ENCODE measurements at places on chromosomes 16 and 17.
A peak's percentile ranks its signal among the peaks of the same experiment; 100 is the strongest.

GRCh38 chr16:12752159-12752558 is 51.5 kb downstream of the CPPED1 start:
- no peak for DNase-seq

GRCh38 chr16:78240459-78241222 is 141.2 kb downstream of the WWOX start:
- DNase-seq, result no peak

DNA sequence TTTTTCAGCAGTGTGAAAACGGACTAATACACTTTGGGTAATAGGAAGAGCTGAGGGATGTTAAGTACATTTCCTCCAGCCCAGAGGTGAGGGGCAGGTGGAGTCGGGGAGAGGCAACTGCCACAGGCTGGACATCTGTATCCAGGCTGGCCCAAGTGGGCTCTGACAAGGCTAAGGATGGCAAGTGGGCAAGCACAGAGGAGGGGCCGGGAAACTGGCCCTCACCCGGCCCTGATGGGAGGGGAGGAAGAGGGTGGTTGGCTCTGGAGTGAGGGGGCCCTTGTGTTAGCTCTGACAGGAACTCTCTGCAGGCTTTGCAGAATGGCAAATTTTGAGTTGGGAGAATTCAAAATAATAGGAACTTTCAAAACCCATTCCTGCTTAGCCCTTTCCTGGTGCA is 251.0 kb upstream of the TNRC6C start:
- no peak for DNase-seq

GRCh38 chr16:89476811-89477261 is 13.5 kb downstream of the ANKRD11 start:
- DNase-seq, result peak; percentile 67

GRCh38 chr16:78675951-78676792 is 576.7 kb downstream of the WWOX start:
- no peak for DNase-seq

DNA sequence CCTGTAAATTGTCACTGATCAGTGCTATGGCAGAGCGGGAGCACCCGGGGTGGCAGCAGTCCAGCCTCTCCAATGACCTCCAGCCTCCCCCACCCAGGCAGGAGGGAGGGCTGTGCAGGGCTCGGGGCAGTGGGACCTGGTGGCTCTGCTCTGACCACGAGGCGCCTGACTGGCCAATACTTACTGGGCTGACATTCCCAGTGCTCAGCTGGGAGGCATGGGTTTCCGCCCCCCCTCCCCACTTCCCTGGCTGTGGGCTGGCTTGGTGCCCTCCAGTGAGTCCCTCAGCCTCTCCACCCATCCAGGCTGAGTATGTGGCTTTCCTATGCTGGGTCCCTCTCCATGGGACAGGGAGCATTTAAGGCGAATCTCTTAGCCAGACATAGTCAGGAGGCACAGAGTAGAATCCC is 2.7 kb downstream of the SOCS3 start:
- DNase-seq, result no peak

- DNase-seq, result no peak
Measured at GRCh38 chr16:73094371-73094770, 46.4 kb upstream of the ZFHX3 start.

GRCh38 chr17:58330997-58331814 is 2.6 kb upstream of the TSPOAP1 start:
- no peak for DNase-seq

GRCh38 chr16:84790301-84790700 is 29.5 kb upstream of the CRISPLD2 start:
- no peak for DNase-seq

GRCh38 chr16:28478506-28479180 is 6.5 kb upstream of the NPIPB7 start:
- DNase-seq, result no peak

DNA sequence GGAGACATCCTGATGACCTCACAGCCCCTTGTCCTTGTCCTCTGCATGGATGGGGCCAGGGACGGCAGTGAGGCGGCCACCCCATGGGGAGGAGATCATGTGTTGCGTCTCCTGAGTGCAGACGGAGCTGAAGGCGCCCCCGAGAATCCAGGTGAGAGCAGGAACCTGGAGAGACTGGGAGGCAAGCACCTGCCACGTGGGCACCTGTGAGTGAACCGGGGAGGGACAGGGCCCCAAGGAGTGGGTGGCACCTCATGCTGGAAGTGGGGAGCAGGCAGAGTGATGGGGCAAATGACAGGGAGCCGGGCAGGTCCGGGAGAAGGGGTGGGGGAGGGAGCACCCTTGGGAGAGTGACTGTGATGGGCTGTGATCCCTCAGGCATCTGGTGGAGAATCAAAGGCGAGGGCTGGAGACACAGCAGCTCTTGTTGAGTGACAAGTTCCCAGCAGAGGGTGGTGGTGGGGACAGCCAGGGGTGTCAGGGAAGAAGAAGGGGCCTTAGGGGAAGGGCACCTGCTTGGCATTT is 174.3 kb upstream of the CHMP6 start:
- DNase-seq, result no peak

- peak; percentile 70 for DNase-seq
Measured at GRCh38 chr17:75996665-75997590, 3.7 kb upstream of the CDK3 start.

GRCh38 chr16:55849536-55849935 is 16.6 kb upstream of the CES1 start:
- DNase-seq, result no peak

DNA sequence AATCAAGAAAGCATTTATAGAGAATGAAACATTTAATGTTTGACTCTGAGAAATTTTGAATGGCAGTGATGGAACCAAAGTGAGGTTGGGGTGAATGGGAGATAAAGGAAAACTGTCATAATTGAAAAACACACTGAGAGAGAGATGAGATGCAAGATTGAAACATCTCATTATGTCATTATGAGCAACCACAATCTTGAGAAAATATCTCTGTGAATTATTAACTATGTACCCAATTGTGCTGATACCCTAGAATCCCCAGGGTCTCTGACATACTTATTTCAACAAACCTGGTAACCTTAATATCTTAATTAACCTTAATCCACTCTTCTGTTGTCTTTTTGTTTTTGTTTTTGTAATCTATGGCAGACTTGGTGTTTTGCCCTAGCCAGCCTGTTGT is 143.5 kb upstream of the HLF start:
- no peak for DNase-seq

- DNase-seq, result no peak
Measured at GRCh38 chr16:977081-977701, 4.4 kb upstream of the SOX8 start.

GRCh38 chr17:73757420-73757819 is 113.2 kb upstream of the SDK2 start:
- no peak for DNase-seq

GRCh38 chr17:28471531-28472342 is 1.7 kb upstream of the SLC13A2 start:
- no peak for DNase-seq

- DNase-seq, result no peak
Measured at GRCh38 chr17:4759776-4760236, 11.9 kb upstream of the TM4SF5 start.

DNA sequence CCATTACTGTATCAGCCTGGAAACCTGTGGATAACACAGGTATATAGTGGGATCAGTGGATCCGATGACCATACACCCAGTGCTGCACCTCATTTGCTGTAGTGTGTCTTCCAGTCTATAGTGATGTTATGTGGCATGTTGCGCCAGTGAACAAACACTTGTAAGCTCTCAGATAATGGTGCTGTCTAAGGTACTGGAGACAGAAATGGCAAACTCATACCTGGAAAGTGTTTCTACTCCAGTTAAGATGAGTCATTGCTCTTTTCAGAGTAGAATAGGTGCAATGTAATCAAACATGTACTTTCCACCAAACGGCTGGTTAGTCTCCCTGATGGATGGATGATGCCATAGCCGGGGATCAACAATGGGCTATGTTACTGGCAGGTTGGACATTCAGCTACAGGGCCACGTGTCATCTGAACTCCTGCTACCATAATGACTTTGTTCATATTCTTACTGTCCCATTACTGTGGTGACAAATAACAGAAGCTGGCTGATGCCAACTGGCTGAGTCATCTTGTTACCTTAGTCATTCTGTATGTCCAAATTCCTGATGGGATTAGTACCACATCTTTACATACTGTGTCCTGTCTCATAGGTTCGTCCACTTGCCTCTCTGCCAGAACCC is 6.3 kb downstream of the CCL11 start:
- DNase-seq, result no peak

DNA sequence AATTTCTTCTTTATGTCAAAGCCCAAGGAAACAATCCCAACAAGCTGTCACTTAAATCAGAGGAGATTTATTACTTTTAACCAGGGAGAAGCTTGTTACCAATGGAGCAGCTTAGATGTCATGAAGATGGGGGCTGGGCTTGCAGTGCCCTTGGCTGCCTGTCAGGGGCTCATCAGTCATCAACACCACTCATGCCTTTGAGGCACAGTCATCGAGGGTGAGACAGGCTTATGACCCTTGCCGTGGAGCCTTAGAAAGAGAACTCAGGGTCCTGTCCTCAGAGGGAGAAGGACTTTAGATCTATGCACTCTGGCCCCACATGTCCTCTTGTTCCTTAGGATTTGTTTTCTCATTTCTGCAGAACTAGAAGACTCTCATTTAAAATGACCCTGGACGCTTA is 318.3 kb downstream of the CBLN1 start:
- DNase-seq, result no peak

- no peak for DNase-seq
Measured at GRCh38 chr16:49362230-49362629, 11.4 kb upstream of the C16orf78 start.

GRCh38 chr17:82021900-82022309 is 773 bp downstream of the CENPX start:
- DNase-seq, result no peak

DNA sequence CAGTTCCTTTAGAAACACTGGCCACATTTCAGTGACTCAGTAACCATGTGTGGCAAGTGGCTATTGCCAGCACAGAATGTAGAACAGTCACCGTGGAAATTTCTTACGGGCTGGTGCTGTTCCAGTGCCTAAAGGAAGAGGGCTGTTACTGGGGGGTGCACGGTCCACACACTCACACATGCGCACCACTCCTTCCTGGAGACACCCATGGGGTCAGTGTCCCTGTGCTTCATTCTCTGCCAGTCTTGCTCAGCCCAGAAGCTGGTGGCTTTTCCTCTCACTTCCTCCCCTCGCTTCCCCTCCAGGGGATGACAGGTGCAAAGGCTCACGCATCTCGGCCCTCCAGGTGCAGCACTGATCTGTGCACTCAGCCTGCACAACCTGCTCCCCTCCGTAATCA is 115.6 kb downstream of the CCDC182 start:
- peak; percentile 47 for DNase-seq

DNA sequence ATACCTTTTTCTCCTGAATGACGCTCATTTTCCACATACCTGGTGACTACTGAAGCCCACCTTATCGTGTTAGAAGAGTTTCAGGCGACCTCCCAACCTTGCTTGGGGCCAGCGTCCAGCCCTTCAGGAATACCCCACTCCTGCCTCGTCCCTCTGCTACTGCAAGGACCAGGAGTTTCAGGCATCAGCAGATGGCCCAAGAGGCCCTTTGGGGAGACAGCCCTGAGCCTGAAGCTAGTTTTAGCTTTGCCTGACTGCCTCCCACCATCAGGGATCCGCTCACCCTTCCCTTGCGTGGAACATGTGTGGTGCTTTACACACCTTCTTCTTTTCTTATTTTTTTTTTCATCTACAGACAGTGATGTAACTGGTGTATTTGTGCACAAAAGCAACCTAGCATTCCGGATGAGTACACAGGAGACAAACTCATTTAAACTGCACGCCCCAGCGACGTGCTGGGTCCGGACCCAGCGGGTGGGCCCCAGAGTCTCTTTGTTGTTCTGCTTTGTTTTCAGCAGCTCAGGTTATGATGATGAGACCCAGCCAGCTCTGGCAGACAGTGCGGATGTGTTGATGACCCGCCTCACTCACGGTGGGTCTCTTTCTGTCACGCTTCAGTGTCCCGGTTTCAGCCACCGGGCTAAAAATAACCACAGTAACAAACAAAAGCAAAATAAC is 242.4 kb downstream of the C16orf95 start:
- DNase-seq, result peak; percentile 61

DNA sequence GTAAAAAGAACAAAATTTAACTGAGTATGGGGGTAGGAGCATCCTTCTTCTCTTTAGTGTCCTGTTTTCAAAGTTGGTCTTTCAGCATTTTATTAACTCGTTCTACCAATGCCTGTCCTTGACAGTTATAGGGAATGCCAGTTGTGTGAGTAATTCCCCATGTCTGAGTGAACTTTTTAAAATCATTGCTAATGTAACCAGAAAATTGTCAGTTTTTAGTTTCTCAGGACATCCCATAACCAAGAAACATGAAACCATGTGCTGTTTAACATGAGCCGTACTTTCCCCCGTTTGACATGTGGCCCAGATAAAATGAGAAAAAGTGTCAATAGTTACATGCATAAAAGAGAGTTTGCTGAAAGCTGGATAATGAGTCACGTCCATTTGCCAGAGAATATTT is 71.4 kb upstream of the ARL4D start:
- no peak for DNase-seq

DNA sequence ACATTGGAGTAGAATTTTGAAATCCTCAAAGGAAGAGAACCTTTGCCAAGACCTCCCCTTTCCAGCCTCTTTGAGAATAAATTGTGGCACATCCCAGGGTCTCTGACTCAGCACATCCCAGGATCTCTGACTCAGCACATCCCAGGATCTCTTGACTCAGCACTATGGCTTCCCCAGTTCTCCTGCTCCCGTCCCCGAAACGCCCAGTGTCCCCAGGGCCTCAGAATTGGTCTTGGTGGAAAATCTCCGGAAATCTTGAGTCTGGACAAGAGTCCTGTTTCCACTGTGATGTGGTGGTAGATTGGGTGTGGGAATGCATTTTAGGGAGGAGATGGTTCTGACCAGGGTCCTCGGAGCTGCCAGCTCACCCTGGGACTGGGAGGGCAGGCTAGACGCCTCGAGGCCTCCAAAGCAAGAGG is 19.2 kb downstream of the PLXDC1 start:
- no peak for DNase-seq

DNA sequence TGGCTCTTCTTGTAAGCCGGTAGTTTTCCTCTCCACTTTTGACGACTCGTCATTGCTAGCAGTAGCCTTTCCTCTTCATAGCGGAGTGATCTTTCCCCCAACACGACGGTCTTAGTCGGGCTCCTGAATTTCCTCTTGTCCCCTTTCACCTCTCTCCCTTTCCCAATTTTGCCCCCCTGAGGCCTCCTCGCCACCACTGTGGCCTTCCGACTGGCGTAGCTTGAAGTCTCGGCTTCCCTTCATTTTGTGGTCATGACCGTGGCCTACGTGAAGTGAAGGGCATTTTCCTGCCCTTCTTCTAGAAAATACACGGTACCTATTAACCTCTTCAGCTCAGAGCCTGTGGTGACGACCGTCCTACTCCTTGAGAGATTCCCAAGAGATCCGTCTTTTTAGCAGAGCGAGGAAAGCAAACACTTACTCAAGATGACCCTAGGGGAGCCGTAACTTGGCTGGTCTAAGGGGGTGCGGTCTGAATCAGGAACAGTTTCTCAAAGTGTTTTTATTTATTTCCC is 787 bp downstream of the PRKAR1A start:
- DNase-seq, result no peak

- no peak for DNase-seq
Measured at GRCh38 chr16:82848013-82848412, 221.2 kb downstream of the CDH13 start.

GRCh38 chr16:55426865-55427484 is 52.0 kb upstream of the MMP2 start:
- DNase-seq, result no peak

GRCh38 chr16:86628614-86629013 is 50.3 kb downstream of the FOXL1 start:
- DNase-seq, result no peak

All from GM20000 (cell line).